Liver (tissue), 10 donors: ENCODE measurements at places on chromosomes 6 and 20. TPM values are rescaled to one million over a fixed set of nuclear protein-coding genes. Genes with fewer than 3 reads are reported as not detected.

DNA sequence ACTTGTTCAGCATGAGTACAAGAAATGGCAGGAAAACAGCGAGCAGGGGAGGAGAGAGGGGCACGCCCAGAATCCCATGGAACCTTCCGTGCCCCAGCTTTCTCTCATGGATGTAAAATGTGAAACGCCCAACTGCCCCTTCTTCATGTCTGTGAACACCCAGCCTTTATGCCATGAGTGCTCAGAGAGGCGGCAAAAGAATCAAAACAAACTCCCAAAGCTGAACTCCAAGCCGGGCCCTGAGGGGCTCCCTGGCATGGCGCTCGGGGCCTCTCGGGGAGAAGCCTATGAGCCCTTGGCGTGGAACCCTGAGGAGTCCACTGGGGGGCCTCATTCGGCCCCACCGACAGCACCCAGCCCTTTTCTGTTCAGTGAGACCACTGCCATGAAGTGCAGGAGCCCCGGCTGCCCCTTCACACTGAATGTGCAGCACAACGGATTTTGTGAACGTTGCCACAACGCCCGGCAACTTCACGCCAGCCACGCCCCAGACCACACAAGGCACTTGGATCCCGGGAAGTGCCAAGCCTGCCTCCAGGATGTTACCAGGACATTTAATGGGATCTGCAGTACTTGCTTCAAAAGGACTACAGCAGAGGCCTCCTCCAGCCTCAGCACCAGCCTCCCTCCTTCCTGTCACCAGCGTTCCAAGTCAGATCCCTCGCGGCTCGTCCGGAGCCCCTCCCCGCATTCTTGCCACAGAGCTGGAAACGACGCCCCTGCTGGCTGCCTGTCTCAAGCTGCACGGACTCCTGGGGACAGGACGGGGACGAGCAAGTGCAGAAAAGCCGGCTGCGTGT lies 11.6 kb downstream of the TNFAIP3 start:
- DNase-seq, result no peak

- no peak for DNase-seq
These were observed 55.1 kb downstream of the TBXT start for GRCh38 chr6:166112580-166112979.

DNA sequence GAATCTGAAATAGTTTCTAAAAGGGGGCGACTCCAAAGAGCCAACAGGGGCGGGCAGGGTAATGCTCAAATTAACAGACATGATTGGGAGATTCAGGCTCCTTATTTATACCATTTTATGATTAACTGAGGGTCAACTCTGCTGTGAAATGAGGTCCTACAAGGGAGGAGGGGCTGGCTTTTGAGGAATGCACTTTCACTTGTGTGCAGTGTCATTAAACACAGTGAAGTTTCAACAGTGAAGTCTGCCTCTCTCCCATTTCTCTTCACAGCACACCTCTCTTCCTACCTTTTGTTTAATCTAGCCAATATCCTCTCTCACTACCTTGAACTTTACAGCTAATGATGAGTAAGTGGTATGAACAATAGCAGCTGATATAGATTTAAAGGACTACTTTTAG lies 557.3 kb upstream of the CITED2 start:
- no peak for DNase-seq

DNA sequence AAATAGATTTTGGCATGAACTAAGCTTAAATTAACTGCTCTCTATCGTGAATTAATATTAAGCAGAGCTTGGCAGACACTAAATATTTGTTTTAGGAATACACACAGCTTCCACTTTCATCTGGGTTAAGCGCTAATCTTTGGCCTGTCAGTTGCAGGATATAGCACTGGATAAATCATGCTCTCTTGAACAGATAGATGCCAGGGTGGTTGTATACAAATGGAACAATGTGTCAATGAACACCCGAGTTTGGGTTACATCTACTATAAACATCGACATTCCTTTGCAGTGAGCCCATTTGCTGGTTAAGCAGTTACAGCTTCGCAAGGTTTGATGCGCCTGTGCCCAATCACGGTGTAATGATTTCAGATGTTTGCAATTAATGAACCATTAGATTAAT lies 338.2 kb upstream of the ZFP64 start:
- no peak for DNase-seq

CPXM1 gene
- 0.08 TPM for total RNA-seq

PACRG gene
- total RNA-seq, result 0.47 TPM

TSPYL4 gene
- total RNA-seq, result 7.4 TPM

FAXC gene
- total RNA-seq, result not detected

TNFAIP3 gene
- 4.5 TPM for total RNA-seq
